ENCODE measurements at places on chromosomes 5 and 9.

GRCh38 chr5:56757077-56757476 lies 58.3 kb upstream of the MAP3K1 start:
- DNase-seq = no peak

GRCh38 chr5:174291162-174291561 lies 245.7 kb downstream of the NSG2 start:
- no peak for DNase-seq

- no peak for DNase-seq
Observed at GRCh38 chr5:95857185-95857945, 34.8 kb upstream of the GLRX start.

- DNase-seq = no peak
Observed at GRCh38 chr9:136258786-136259516, 13.3 kb upstream of the QSOX2 start.

DNA sequence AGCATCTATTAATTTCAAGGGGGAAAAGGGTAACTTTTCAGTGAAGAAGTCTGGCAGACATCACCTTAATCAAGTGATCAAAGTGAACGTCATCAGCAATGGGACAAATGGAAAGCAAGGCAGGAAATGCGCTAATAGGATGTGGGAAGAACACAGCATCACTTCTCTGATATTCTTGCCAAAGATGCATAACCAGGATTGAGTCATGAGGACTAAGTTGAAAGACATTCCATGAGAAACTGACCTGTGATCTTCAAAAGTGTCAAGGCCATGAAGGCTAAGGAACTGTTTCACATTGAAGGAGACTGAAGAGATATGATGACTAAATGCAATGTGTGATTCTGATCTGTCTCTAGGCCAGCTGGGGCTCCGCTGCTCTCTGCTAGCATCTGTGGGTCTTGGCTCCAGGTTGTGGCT lies 92.9 kb downstream of the NDFIP1 start:
- no peak for DNase-seq

GRCh38 chr9:77807281-77807683 lies 159.2 kb upstream of the GNA14 start:
- no peak for DNase-seq

- DNase-seq = no peak
Observed at GRCh38 chr5:108276187-108277050, 105.5 kb downstream of the FBXL17 start.

GRCh38 chr5:167877114-167877722 lies 414.2 kb upstream of the WWC1 start:
- DNase-seq = no peak

DNA sequence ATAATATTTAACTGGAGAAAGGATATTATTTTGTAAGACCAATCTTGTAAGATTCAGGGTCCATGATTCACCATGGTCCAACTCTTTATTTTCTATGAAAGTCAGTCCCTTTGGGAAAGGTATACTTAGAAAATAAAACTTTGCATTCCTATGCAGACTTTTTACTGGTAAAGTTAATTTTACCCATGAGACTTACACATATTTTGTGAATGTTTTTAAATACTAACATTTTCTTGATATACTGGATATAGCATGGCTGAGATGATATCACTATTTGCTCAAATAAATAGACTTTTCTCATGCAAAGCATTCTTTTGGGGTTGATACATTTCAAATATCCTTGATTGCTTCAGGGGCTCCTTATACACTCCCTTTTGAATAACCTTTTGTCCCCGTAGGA lies 512.1 kb downstream of the MAN2A1 start:
- DNase-seq = no peak

- DNase-seq = no peak
Observed at GRCh38 chr5:177502886-177503285, 5.5 kb upstream of the PDLIM7 start.

GRCh38 chr5:167511276-167511675 lies 780.2 kb upstream of the WWC1 start:
- no peak for DNase-seq
